ENCODE measurements at places on chromosomes 1 and 21.

DNA sequence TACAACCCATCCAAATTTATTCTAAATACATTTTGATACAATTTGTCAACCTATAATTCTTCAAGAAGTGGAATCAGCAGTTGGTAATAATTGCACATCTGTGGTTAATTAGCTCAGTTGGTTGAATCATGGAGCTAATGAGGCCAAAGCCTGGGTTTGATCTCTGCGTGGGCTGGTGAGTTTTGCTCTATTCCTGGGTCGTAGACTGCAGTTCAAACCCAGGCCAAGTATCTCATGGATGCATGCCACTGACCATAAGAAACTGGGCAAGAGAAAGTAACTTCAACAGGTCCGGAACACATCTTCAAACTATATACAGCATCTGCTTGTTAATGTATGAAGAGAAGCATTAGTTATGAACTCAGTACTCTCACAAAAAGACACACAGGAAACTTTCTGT lies 779.7 kb downstream of the USP25 start:
- H3K27ac ChIP-seq: no peak overlapping the region
- H3K36me3 ChIP-seq: no peaks in the 10 kb centered on the region
- no peaks in the 10 kb centered on the region for H3K27me3 ChIP-seq
- H3K4me1 ChIP-seq: no peaks in the 10 kb centered on the region
- H3K4me3 ChIP-seq: no peak overlapping the region
- DNase-seq: no peak

GRCh38 chr1:897226-897625 lies 26.5 kb upstream of the SAMD11 start:
- H3K27ac ChIP-seq: no peak overlapping the region
- no peak for DNase-seq
- no peak overlapping the region for H3K4me3 ChIP-seq
- no peaks in the 10 kb centered on the region for H3K27me3 ChIP-seq
- no peaks in the 10 kb centered on the region for H3K36me3 ChIP-seq

GRCh38 chr1:155093911-155094621 lies 15.4 kb downstream of the EFNA3 start:
- H3K27me3 ChIP-seq: no peaks in the 10 kb centered on the region
- H3K27ac ChIP-seq: peak overlapping the region; percentile 9
- H3K4me3 ChIP-seq: no peak overlapping the region
- H3K36me3 ChIP-seq: no peaks in the 10 kb centered on the region
- H3K4me1 ChIP-seq: peaks cover 3% of the 10 kb centered on the region

- H3K27ac ChIP-seq: no peak overlapping the region
- no peaks in the 10 kb centered on the region for H3K4me1 ChIP-seq
- H3K36me3 ChIP-seq: peaks cover 14% of the 10 kb centered on the region
- H3K4me3 ChIP-seq: no peak overlapping the region
- DNase-seq: no peak
Measured at GRCh38 chr1:235339746-235340145, 11.4 kb downstream of the GGPS1 start.

DNA sequence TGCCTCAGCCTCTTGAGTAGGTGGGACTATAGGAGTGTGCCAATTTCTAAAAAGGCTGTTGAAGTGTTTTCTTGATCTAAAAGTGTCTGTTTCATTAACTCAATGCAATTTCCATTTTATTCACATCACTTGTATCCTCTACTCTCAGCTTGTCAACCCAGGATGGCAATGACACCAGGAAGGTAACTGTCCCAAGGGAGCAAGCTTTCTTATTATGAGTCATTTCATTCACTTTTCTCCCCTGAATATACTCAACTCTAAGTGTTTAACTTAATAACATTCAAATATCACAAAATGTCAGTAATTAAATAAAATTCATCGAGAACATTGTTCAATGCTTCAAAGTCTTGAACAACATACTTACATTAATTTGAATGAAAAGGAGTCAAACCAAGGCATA lies 22.9 kb upstream of the GFI1 start:
- no peak for DNase-seq
- H3K27me3 ChIP-seq: no peaks in the 10 kb centered on the region
- no peak overlapping the region for H3K4me3 ChIP-seq

DNA sequence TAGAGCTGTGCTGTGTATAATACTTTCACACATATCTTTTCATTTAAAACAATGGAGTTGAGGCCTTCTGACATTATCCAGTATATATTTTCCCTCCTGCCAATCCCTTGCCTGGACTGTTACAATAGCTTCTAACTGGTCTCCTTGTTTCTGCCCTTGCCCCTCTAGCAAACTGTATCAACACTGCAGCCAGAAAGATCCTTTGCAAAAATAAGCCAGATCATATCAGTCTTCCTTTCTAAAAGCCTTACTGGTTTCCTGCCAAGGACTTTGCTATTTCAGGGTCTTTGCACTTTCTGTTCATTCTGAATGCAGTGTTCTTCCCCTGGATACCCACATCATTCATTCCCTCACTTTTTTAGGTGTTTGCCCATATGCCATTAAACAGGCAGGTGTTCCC lies 370.1 kb downstream of the PTBP2 start:
- no peaks in the 10 kb centered on the region for H3K27me3 ChIP-seq
- no peak for DNase-seq

DNA sequence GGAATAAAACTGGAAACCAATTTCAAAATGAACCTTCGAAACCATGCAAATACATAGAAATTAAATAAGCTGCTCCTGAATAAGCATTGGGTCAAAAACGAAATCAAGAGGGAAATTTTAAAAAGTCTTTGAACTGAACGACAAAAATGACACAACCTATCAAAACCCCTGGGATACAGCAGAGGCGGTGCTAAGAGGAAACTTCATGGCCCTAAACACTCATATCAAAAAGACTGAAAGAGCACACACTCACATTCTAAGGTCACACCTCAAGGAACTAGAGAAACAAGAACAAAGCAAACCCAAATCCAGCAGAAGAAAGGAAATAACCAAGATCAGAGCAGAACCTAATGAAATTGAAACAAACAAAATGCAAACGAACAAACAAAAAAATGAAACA lies 85.2 kb upstream of the CDC42BPA start:
- H3K27ac ChIP-seq: no peak overlapping the region
- H3K27me3 ChIP-seq: no peaks in the 10 kb centered on the region
- DNase-seq: no peak
- no peaks in the 10 kb centered on the region for H3K4me1 ChIP-seq

DNA sequence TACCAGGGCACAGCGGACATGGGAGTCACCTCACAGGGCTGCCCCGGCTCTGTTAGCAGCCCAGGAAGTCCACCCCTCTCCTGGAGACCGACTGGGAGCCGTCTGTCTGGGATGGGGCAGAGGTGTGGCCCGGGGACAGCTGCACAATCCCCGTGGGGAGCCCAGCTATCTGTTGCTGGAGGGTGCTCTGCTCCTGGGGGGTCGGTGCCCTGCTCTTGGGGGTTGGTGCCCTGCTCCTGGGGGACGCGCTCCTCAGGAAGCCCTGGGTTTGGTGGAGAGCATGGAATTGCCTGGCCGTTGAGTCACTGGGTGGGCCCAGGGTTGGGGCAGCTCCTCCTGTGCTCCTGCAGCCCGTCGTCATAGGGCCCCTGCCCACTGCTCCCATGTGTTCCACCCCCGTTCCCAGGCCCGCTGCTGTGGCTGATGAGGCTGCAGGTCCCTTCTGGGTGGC lies 39.3 kb downstream of the AGPAT3 start:
- H3K27ac ChIP-seq: no peak overlapping the region
- H3K27me3 ChIP-seq: no peaks in the 10 kb centered on the region
- DNase-seq: no peak
